Ecto neural progenitor cell (in vitro differentiated cells): ENCODE measurements at places on chromosomes 12 and 14.

GRCh38 chr12:53748072-53748840, 3.5 kb downstream of the CISTR start:
- DNase-seq = peak; percentile 77

GRCh38 chr12:4943938-4944284, 34.2 kb downstream of the KCNA1 start:
- no peak for DNase-seq

DNA sequence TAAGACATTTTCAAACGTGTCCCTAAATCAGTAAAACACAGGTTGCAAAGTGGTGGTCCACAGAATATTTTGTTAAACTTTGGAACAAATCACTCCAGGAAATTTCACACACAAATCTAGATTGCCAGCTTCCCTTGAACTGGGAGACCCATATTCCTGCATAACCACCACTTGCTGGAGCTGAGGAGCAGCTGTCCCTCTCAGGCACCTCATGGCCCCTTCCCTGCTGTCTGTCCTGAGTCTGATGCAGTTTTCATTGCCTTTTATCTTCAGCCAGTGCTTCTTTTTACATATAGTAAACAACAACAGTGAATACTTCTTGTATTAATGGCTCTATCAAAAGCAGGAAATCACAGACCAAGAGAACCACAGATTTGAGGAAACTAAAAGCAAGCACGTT, 289.3 kb downstream of the MED13L start:
- DNase-seq = no peak

DNA sequence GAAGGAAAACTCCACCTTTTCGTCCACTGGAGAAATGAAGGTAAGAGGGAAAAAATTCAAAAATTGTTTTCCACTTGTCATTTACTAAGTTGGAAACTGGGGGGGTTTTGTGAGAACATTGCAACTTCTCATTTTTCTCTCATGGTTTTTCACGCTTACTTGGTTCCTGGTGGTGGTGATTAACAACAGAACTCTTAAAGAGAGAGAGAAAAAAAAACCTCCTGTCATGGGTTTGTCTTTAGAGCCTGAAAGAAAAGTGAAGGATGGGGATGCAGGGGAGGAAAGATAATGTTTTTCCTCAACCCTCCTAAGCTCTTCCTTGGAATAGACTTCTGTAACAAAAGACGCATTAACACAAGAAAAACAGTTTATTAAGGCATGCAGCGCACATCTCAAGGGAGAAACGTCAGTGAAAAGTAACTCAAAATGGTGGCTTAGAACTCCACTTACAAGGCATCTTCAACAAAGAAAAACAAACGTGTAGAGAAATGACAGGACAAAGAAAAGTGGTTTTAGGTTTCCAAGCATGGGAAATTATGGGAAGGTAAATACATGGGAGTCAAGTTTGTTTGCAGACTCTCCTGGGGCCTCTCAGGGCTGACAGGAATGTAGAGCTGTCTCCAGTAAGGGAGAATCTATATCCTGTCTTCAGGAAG, 81.9 kb upstream of the ATF7IP start:
- no peak for DNase-seq

- DNase-seq = no peak
These were observed 74.4 kb downstream of the POLR3B start for GRCh38 chr12:106431839-106432411.

GRCh38 chr12:79665212-79665887, 25.4 kb downstream of the PAWR start:
- no peak for DNase-seq

DNA sequence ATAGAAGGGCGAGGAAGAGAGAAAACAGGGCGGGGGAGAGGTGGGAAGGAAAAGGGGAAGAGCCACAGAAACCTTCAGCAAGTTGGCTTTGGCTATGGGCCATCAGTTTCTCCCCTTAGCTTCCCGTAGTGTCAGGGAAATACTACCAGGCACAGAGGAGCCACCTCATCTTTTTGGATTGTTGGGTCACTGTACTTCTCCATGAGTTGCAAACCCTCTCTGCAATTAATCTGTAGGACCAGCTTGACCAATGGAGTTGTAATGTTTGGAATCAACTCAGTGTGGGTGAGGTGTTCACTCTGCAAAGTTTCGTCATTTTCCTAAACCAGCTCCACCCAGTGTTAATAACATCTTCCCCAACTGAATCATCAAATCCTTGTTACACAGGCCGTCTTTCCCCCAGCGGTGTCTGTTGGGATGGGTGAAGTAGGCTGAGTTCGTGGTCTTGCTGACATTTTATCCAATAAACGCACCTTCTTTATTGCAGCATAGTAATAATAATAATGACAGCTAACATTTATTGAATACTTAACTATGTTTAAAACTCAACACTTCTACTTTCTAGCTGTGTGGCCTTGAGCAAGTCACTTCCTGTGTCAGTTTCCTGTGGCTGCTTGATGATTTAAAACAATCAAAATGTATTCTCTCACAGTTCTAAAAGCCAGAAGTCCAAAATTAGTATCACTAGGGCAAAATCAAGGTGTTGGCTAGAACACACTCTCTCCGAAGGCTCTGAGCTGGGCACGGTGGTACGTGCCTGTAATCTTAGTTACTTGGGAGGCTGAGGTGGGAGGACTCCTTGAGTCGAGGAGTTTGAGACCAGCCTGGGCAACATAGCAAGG, 8.1 kb upstream of the GLTP start:
- no peak for DNase-seq

DNA sequence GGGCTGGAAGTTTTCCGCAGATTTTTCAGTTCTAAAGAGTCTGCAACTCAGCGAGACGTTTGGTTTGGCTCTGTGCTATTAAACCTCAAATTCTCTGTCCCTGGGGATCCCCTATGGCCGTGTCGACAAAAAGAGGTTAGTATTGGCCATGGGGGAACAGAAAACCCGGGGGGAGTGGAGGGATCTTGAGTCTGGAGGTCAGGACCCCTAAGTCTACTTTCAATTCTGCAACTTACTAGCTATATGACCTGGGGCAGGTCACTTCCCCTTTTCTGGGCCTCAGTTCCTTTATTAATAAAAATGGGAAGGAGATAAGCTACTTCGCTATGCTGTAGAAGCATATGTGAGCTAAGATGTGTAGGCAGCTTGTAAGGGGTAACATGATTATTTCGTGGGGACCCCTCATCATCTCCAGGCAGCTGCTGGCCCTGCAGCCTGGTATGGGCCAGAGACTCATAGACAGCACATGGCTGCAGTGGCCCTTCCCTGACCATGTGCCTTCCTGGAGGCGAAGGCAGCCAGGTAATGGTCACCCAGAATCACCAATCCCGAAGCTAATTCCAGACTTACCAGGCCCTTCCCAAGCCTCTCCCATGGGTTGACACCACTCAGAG, 8.6 kb downstream of the ASB2 start:
- no peak for DNase-seq

- no peak for DNase-seq
These were observed 73.2 kb downstream of the HSD17B6 start for GRCh38 chr12:56836317-56836716.

- peak; percentile 39 for DNase-seq
These were observed 30.8 kb downstream of the SRRM4 start for GRCh38 chr12:119012179-119012578.

DNA sequence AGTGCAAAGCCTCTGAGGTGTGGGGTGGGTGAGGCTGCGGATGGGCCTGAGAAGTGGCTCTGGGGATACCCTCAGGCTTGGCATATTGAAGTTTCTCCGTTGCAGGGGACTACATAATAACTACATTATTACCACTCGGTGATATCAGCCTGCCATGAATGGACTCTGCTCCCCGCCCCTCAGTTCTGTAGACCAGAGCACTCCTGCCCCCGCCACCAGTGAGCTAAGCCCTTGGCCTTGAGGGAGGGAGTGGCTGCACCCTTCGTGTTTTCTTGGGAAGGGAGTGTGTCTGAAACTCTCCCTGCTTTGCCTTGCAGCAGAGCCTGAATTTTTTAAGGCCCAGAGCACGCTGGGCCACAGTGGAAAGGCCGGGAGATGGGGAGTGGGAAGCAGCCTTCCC, 1.7 kb downstream of the ORAI1 start:
- no peak for DNase-seq

GRCh38 chr14:102554821-102555819, 37.3 kb upstream of the RCOR1 start:
- DNase-seq = peak; percentile 81

- DNase-seq = no peak
These were observed 68.8 kb upstream of the AMN start for GRCh38 chr14:102853648-102854047.

DNA sequence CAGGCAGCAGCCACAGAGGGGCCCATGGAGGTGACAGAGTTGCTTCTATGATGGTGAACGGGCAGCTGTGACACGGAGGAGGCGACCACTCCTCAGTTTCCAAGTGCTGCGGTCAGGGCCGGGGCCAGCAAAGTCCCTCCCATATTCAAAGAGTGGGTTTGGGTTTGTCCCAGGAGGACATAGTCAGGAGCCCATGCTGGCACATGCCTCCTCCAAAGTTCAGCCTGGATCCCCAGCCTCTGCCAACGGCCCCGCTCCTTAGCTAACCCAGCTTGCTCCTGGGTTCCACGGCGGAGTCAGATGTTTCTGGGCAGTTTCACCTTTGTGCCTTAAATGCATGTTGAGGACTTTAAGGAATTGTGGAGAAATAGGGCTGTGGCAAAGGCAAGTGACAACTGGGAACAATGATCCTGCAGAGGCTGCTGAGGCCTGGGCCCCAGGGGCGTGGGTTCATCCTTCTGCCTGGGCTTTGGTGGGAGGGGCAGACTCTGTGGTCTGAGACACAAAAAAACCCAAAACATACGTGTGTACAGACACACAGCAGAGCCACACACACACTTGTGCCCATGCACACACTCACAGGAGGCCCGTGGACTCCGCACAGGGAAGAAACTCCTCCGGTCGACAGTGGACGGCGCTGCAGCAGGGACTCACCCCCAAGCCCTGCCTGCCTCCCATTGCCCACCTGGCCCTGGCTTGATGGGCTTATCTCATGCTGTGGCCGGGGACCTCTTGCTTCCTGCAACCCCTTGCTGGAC, 399.4 kb downstream of the TMEM121 start:
- no peak for DNase-seq
